CD8-positive, alpha-beta memory T cell (primary cell): ENCODE measurements at places on chromosomes 2 and 18. TPM values are rescaled to one million over a fixed set of nuclear protein-coding genes. Genes with fewer than 3 reads are reported as not detected.
A peak's percentile ranks its signal among the peaks of the same experiment; 100 is the strongest.

DNA sequence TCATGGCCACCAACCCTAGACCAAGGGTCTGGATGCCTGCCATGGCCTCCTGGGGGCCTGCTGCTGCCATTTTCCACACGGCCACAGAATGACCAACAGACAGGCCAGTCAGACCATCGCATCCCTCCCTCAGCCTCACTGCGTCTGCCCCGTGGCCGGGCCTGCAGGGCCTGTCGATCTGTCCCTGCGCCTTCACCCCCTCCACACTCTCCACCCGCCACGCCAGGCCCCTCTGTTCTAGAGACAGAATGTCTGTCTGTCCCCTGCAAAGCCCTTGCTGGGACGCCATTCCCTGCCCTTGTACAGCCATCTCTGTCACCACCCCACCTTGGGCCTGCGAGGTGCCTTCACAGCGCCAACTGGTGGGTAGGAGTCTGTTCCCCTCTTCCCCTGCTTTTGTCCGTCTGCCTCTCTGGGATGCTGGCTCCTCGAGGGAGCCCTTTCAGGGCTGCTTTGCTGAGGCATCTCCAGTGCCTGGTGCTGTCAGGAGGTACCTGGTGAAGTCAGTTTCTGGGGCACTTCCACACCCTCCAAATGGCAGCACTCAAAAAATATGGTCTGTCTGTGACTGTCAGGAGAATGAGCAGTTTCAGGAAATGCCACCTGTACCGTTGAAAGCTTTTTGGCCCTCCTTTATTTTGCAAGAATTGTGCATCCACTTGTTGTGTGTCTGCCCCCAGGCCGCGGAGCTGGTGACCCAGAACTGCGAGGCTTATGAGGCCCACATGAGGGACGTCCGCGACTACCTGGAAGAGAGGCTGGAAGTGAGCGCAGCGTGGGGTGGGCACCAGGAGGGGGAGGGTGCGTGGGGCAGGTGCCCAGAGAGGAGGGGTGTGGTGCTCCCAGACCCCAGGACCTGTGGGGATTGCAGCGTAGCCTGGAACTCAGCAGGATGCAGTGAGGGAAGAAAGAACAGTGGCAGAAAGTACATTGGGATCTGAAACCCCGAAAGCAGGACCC, 6.7 kb upstream of the ESPNL start:
- no peak for DNase-seq

DNA sequence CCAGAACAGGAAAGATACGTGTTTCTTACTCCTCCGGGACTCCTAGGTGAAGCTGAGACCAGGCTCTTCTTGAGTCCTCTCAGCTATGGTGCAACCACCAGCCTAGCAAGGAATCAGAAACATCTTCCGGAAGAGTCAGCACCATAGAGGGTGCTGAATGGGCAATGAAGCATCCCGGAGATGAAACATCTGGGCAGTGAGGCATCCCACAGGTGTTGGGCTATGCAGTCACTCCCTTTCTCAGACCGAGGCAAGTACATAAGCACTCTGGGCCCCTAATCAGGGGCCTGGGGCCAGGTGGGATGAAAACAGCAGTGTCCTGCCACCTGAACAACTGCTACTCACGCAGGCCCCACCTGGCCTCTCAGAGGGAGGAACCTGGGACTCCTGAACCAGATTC, 1.4 kb upstream of the CAPN10 start:
- peak; percentile 27 for DNase-seq

GRCh38 chr2:35228584-35228983, 1127.0 kb upstream of the CRIM1 start:
- DNase-seq, result no peak

Gene POTEC
- total RNA-seq, result not detected

Gene NT5C1B
- total RNA-seq, result not detected

Gene PNKD
- total RNA-seq, result 31.6 TPM

Gene KIAA2012
- total RNA-seq, result not detected

Gene DQX1
- total RNA-seq, result 0.83 TPM

DNA sequence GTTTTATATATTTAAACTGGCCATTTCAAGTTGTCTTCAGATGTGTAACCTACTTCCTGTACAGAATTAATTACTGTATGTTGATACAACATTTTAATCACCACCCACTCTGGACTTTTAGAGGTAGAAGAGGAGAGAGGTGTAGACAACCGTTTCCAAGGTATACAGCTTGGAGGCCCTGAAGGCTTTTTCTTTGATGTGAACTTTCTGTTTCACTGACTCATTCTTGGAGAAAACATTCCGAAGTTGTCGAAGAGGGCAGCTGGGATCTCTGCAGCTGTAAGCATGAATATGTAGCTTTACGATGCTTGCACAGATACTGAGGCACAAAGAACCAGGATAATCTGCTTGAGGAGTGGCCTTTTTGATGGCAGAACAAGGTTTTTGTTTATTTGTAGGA, 137.0 kb downstream of the NCKAP5 start:
- no peak for DNase-seq

- no peak for DNase-seq
Measured at GRCh38 chr18:11520536-11520935, 88.9 kb upstream of the SLC35G4 start.

DNA sequence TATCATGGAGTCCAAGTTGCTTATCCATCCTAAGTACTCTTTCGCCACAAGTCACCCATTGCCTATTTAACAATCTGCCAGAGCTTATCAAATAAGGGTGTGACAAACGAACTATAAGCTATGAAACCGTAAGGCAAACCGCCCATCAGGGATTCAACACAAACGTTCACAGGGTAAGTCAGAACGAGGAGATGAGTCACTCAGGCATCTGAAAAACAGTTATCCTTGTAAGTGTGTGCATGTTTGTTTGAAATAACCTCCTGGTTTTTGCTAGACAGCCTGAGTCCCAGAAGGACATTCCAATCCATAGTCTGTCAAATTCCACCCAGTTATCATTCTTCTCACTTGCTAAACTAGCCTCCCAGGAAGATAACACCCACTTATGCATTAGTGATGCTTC, 299.1 kb downstream of the PAX3 start:
- DNase-seq, result no peak

Gene BOLL
- not detected for total RNA-seq

DNA sequence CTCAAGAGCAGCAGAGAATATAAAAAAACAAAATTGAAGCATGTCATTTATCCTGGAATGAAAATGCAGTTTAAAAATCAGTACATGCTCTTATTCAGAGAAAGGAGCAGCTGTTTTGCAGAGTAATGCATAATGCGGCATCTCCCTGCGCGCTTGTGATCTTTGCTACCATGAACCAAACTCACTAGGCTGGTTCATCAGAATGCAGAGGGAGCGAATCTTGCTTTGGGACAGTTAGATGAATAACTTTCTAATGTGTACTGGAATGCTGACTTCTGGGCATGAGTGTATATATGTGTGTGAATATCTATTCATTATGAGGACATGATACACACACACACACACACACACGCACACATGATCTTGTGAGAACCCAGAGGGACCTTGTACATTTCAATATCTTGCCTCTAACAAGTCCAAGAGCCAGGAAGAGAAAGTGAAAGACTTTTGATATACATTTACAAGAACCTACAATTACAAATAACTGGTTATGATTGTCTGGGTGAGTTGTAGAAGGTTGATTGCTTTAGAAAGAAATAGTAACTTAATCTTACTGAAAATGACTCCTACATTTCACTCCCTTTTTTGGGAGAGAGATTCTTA, 54.1 kb upstream of the THOC1 start:
- DNase-seq, result no peak

Gene GFPT1
- total RNA-seq, result 38.7 TPM

DNA sequence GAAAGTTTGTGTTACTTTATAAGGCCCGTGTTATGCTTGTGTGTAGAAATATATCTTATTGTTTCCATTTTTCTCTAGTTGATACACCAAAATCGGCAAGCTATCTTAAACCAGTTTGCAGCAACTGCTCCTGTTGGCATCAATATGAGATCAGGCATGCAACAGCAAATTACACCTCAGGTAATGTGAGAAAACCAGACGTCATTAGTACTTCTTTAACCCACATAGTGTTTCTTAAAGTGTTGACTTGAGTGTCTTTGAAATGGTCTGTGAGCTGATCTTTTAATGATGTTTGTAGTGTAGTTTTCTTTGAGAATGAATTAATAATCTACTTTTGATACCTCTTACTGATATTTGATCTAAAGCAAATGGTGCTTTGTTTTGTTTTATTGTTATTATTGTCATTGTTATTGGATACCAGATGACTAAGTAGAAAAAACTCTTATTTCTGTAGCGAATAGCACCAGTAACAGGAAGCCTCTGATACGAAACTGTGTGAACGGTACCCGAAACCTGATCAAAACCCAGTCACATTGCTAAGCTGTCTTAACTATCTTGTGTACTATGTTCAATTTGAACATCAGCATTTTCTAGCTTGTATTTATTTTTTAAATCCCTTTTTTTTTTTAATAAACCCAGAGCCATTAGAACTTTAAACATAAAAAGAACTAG, 53.7 kb downstream of the PTRHD1 start:
- DNase-seq, result no peak

GRCh38 chr2:187447336-187447735, 716 bp downstream of the CALCRL start:
- DNase-seq, result no peak

Gene SCYGR4
- total RNA-seq, result not detected

DNA sequence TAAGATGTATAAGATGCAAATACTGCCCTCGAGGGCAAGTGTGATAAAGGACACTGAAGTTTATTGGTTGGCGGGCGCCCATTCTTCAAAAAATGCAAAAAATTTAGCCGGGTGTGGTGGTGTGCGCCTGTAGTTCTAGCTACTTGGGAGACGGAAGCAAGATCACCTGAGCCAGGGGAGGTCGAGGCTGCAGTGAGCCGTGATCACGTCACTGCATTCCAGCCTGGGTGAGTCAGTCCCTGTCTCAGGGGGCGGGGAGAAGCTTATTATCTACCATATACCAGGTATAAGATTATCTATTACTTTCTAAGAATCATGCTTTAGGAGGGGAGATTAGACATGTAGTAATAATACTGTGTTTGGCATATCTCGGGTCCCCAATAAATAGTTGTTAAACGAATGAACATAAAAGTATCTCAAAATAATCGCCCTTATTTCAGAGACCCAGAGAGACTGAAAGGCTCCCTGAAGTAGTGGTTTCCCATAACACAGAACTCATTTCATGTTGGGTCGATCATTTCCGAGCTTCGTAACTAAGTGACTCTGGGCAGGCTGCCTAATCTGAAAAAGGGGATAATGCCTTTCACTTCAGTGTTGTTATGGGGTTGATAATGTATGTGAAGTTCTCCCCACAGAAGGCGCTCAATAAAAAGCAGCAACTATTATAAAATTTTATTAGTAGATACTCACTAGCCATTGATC, 1.2 kb upstream of the SELENOI start:
- no peak for DNase-seq

DNA sequence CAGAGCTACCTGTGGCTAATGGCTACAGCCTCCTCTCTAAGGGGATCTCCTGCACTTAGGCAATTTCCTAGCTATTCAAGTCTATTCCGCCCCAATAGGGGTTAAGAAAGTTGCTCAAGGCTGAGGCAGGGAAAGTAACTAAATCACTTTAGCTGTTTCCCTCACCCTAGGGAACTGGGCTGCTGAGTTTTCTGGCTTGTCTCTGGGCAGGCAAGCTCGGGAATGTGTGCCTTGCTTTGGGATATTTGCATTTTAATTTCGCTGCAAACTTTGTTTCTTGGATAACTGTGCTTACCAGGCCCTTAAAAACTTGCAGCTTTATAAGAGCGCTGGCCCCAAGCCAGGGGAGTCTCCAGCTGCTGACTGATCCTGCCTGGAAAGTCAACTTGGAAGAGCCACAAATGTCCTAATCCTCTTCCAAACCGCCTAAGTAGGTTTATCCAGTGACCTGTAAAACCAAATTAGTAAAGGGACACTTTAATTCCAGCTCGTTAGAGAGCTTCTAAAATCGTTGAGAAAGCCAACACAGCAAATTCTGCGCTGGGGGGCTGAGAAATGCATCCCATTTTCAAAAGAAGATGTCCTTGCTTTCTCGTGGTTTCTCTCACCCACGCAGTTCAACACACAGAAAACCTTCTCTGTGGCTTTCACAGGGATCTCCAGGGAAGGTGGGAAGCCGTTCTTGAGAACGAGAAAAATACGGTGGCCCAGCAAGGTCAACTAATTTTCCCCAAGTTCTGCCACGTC, 59.5 kb upstream of the SP3 start:
- no peak for DNase-seq

Gene TUBA4B
- not detected for total RNA-seq

DNA sequence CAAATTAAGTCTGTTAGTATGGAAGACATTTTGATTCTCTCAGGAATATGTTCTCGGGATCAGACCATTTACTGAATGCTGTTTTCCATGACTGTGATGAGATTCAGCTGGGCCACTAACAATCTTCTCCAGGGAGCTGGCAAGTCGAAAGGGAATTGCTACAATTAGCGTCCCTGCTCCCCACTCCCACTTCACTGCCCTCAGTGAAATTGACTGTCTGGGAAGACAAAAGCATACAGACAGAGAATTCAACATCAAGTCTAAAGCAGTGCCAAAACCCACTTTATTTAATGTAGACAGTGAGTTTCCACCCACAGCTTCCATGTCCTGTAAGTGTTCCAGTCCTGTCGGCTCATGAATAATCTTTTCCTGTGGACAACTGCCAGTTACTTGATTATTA, 34.0 kb upstream of the COL3A1 start:
- DNase-seq, result no peak

GRCh38 chr18:35193316-35193715, 47.5 kb upstream of the ZNF397 start:
- no peak for DNase-seq

- DNase-seq, result no peak
Measured at GRCh38 chr2:219079417-219079816, 18.7 kb upstream of the IHH start.

Gene DLX2
- total RNA-seq, result 0.16 TPM

GRCh38 chr2:106184394-106184793, 9.7 kb downstream of the UXS1 start:
- DNase-seq, result no peak

DNA sequence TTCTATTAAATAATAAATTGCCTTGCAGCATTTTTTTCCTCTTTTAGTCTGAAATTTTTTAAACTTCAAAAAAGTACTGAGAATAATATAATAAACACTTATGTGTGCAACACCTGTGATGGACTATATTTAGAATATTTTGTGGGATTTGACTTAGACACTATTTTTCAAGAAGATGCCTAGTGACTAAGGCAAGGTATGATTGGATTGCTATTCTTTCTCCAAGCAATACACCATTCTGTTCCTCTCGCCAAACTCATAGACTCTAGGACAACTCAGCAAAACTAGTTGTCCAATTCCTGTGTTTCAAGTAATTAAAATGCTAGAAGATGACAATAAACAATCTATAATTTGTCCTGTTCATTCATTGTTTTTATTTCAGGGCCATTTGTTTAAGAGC, 75.9 kb downstream of the METTL4 start:
- DNase-seq, result no peak

DNA sequence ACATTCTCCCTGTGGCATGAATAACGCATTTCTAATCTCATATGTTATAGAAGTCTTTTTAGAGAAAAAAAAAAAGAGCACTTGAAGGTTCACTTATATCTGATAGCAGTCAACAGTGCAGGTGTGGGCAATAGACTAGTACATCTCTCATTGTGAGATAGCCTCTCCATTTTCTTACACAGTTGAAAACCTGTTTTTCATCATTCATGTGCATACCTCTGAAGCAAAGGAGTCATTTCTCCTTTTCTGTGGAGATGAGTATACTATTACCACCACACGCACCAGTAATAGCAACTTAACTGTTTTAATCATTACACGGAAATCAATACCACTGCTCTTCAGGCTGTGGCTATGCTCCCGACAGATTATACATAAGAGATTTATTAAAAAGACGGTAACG, 1653.3 kb upstream of the TMEFF2 start:
- no peak for DNase-seq
